ENCODE measurements at places on chromosomes 7 and 10.

GRCh38 chr10:92122941-92123450 is 167.9 kb downstream of the CPEB3 start:
- DNase-seq: no peak

DNA sequence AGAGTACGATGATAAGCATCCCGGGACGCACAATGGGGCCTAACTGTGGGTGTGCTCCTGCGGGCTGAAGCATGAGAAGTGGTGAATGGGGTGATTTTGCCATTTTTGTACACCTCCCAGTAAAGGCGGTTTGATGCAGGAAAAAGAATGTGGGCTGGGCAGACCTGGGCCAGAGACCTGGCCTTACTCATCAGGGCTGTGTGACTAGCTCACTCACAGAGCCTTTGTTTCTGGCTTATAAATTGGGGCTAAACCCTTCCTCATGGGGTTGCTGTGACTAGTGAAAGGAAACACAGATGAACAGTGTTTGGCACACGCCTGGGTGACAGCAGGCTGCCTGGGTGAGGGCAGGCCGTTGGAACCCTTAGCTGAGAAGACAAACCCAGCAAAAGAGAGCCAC is 18.0 kb downstream of the RRP12 start:
- no peak for DNase-seq

GRCh38 chr10:108469940-108470339 is 1305.4 kb upstream of the SORCS1 start:
- no peak for DNase-seq

- DNase-seq: no peak
Observed at GRCh38 chr7:28155019-28155660, 25.5 kb downstream of the JAZF1 start.

DNA sequence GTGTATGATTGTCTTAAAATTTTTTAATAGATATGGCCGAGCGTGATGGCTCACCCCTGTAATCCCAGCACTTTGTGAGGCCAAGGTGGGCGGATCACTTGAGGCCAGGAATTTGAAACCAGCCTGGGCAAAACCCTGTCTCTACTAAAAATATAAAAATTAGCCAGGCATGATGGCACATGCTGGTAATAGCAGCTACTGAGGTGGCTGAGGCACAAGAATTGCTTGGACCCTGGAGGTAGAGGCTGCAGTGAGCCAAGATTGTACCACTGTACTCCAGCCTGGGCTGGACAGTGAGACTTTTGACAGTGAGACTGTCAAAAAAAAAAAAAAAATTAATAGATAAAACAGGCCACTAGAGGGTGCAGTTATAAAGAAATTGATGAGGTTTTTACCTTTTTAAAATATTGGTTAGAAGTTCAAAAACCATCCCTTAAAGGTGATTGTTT is 20.5 kb downstream of the NOM1 start:
- DNase-seq: no peak

Measured in activated CD4-positive, alpha-beta T cell treated with anti-CD3 and anti-CD28 coated beads, Interleukin-2, amount 50 U/mL, for 4 hours (primary cell).